ENCODE measurements at places on chromosomes 2 and 18.

GRCh38 chr2:66948234-66948633 lies 448.9 kb upstream of the ETAA1 start:
- DNase-seq: no peak

GRCh38 chr18:60649107-60649506 lies 276.5 kb upstream of the MC4R start:
- no peak for DNase-seq

DNA sequence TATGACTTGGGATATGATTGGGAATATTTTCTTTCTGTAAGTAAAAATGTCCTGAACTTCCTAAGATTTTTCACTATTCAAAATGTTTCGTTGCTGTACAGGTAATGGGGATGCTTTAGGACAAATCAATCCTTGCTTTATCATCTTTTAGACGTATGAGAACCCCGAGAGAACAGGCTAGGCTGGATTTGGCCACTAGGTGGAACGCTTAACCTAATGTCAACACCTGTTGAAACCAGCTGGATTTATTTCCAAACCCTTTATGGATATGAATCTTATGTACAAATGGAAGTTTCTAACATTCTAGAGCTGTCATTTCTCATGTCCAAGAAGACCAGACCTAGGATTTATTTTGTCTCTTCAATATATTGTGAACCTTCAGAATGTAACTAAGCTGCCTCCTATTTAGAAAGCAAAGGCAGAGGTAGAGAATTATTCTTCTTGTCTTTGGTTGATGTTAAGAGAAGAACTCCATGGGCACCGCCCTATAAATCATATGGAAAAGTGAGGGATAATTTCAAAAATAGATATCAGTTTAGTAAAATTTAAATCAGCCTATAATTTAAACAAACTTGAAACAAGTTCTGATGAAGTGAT lies 96.7 kb downstream of the PMAIP1 start:
- no peak for DNase-seq

- DNase-seq: no peak
These were observed 367.7 kb upstream of the SALL3 start for GRCh38 chr18:78611869-78612268.

GRCh38 chr2:120322329-120322728 lies 23.6 kb upstream of the INHBB start:
- DNase-seq: no peak

GRCh38 chr2:66888791-66889631 lies 454.1 kb downstream of the MEIS1 start:
- peak; percentile 65 for DNase-seq

GRCh38 chr2:10478916-10479315 lies 30.8 kb upstream of the ODC1 start:
- DNase-seq: no peak

- no peak for DNase-seq
These were observed 278.2 kb upstream of the EPAS1 start for GRCh38 chr2:46018773-46019591.

DNA sequence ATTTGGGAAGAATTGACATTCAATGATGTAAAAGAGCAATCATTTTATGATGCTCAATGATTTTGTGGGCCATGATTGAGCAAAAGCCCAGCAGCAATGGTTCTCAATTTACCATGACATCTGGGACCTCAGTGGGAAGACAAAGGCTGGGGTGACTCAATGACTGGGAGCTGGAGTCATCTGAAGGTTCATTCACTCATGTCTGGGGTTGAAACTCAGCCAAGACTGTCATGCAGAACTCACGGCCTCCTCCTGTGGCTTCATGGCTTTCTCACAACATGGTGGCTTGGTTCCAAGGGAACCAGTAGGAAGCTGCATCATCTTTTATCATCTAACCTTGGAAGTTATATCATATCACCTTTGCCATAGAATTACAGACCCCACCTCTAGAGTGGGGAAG lies 45.1 kb upstream of the CD226 start:
- peak; percentile 9 for DNase-seq

GRCh38 chr2:235358981-235359471 lies 134.8 kb upstream of the AGAP1 start:
- no peak for DNase-seq

- peak; percentile 52 for DNase-seq
These were observed 377.2 kb downstream of the LRATD1 start for GRCh38 chr2:15009681-15010080.

- DNase-seq: no peak
These were observed 257.7 kb upstream of the COPS8 start for GRCh38 chr2:236827997-236828396.

- no peak for DNase-seq
These were observed 20.0 kb upstream of the PTPN2 start for GRCh38 chr18:12904012-12904516.

DNA sequence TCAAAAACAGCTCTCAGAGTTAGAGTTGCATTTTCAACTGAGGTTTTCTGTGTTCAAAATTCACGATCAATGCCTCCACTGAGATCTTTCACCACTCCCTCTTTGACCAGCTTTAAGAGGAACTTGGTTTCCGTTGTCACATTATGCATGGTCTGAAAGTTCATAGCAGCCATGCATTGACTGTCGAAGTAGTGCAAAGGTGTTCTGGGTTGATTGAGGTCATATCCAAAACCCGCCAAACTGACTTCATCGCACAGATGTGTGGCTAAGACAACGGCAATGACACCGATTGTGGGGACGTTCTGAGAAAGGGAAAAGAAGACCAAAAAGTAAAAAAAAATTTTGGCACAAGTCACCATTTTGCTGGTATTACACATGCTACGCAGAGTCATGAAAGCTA lies 48.7 kb downstream of the ST3GAL5 start:
- DNase-seq: no peak

GRCh38 chr2:107313316-107313715 lies 427.3 kb upstream of the ST6GAL2 start:
- DNase-seq: no peak

- DNase-seq: no peak
These were observed 432.5 kb upstream of the LRRTM1 start for GRCh38 chr2:80737047-80737446.

DNA sequence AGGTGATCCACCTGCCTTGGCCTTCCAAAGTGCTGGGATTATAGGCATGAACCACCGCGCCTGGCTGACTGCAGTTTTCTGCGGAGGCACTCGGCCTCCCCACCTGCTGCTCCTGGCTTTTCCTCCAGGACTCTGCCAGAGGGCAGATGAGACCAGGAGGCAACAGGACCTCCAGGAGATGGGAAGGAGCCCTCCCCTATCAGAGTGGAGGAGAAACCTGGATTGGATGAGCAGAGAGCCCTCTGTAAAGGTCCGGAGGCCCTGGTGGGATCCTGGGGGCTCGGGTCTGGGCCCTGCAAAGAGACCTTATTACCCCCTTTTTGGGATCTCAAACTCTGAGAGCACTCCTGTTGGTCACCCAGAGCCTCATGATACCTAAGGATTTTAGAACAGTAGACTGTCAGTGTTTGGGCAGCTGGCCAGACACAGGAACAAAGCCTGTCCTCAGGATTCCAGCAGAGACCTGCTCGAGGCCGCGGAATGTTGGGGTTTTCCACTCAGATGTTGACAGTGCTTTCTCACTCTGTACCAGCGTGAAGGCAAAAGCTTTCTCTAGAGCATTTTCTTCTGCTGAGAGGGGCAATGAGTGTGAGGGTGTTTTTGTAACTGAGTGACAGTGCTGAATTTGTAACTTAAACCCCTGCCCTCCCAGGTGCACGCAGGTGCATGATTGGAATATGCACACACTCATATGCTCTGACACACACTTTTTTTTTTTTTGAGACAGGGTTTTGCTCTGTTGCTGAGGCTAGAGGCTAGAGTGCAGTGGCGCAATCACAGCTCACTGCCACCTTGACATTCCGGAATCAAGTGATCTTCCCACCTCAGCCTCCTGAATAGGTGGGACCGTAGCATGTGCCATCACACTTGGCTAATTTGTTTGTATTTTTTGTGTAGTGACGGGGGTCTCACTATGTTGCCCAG lies 48.4 kb downstream of the NPPC start:
- no peak for DNase-seq

- DNase-seq: no peak
These were observed 901.2 kb downstream of the DCC start for GRCh38 chr18:53241161-53241560.

DNA sequence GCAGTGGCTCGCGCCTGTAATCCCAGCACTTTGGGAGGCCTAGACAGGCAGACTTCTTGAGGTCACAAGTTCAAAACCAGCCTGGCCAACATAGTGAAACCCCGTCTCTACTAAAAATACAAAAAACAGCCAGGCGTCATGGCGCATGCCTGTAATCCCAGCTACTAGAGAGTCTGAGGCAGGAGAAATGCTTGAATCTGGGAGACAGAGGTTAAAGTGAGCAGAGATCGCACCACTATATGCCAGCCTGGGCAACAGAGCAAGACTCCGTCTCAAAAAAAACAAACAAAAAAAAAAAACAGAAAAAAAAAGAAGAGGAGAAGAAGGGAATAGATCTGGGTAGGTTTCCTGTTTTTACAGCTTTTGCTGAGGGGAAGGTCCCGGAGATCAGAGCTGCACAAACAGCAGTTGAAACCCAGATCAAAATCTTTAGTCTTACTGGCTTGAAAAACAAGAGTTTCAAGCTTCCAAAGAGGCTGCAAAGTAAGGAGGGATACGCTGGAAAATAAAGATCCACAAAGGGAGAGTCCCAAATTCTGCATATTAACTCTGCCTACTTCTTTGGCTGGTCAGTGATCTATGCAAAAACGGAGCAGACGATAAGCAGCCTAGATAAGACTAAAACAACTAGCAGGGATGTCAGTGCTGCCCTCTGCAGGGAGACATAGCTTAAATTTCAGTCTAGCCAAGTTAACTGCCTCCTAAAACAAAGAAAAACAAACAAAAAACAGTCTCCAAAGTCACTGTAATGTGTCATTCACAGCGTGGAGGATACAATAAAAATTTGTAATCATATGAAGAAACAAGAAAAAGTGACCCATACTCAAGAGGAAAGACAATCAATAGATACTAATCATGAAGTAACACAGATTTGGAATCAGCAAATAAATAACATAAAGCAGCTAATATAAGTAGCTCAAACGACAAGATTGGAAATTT lies 74.1 kb downstream of the TLK1 start:
- no peak for DNase-seq

DNA sequence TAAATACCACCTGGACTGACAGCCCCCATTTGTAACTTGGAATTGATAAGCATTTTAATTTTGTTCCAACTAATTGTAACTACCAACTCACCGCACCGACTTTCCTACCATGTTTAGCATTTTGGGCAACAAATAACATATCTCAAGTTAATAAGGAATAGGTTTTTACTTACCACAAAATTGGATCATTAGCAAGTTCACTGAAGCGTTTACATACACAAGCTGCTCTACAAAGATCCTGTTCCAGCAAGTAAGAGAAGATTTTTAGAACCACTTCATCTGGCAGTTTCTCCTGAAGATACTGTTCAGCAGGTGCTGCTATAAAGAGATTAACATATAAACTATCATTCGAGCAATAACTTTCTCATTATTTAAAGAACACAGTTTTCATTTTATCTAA lies 55.7 kb downstream of the MSH6 start:
- no peak for DNase-seq

DNA sequence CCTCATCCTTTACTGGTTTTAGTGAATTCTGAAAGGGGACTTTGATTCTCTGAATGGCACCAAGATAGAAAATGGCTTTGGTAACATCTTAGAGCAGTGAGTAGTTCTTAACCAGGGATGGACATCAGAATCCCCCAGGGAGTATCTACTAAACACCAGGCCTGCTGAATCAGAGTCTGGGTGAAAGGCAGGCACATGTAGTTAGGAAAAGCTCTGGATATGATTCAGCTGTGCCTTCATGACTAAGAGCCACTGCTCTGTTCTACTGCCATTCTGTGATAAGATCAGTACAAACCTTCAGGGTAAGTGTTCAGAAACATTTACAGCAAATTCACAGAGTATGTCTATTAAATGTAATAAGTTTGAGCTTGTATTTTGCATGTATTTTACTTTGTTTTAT lies 46.2 kb upstream of the B3GNT2 start:
- DNase-seq: peak; percentile 92

- no peak for DNase-seq
These were observed 53.3 kb downstream of the ZNF236 start for GRCh38 chr18:76875390-76876325.

DNA sequence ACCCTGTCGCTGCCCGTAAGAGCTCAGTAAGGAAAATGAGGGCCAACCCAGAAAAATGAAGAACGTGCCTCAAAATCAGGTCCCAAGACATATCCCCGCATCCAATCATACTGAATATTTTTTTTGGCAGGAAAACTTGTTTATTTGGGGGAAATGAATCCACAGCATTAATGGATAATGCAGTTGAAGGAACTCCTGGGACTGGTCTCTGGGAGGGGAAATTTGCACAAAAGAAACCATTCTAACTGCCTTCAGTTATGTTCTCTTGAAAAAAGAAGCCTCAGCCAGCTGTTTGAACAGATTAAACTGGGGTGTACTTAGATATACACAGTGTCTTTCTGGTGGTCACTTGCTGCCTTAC lies 61.3 kb downstream of the SPRED2 start:
- no peak for DNase-seq
